ENCODE measurements at places on chromosomes 2 and 18. TPM values are rescaled to one million over a fixed set of nuclear protein-coding genes. Genes with fewer than 3 reads are reported as not detected.

The PUS10 gene
- total RNA-seq: 4.5 TPM

The TRIM43 gene
- total RNA-seq: not detected

The SALL3 gene
- total RNA-seq: under 0.01 TPM

The MC5R gene
- total RNA-seq: not detected

The CAPN14 gene
- 0.33 TPM for total RNA-seq

The SOWAHC gene
- total RNA-seq: 16.0 TPM

The TMEM163 gene
- not detected for total RNA-seq

The CRYGB gene
- total RNA-seq: not detected

The TUBB8B gene
- total RNA-seq: not detected

The PAX3 gene
- 154 TPM for total RNA-seq

The DUSP2 gene
- total RNA-seq: 1.7 TPM

The ARHGAP25 gene
- 0.34 TPM for total RNA-seq

The SERPINB13 gene
- total RNA-seq: not detected

The GRHL1 gene
- 1.00 TPM for total RNA-seq

The PDE1A gene
- under 0.01 TPM for total RNA-seq

The C2orf80 gene
- total RNA-seq: not detected

The CTDP1 gene
- 24.2 TPM for total RNA-seq

The CDKL4 gene
- total RNA-seq: 3.6 TPM

The FASTKD1 gene
- 26.6 TPM for total RNA-seq

The GALNT14 gene
- total RNA-seq: 29.8 TPM

The SLC14A1 gene
- total RNA-seq: not detected

The GALNT13 gene
- total RNA-seq: not detected

All from melanocyte of skin (primary cell).